ENCODE measurements at places on chromosomes 13 and 19.

DNA sequence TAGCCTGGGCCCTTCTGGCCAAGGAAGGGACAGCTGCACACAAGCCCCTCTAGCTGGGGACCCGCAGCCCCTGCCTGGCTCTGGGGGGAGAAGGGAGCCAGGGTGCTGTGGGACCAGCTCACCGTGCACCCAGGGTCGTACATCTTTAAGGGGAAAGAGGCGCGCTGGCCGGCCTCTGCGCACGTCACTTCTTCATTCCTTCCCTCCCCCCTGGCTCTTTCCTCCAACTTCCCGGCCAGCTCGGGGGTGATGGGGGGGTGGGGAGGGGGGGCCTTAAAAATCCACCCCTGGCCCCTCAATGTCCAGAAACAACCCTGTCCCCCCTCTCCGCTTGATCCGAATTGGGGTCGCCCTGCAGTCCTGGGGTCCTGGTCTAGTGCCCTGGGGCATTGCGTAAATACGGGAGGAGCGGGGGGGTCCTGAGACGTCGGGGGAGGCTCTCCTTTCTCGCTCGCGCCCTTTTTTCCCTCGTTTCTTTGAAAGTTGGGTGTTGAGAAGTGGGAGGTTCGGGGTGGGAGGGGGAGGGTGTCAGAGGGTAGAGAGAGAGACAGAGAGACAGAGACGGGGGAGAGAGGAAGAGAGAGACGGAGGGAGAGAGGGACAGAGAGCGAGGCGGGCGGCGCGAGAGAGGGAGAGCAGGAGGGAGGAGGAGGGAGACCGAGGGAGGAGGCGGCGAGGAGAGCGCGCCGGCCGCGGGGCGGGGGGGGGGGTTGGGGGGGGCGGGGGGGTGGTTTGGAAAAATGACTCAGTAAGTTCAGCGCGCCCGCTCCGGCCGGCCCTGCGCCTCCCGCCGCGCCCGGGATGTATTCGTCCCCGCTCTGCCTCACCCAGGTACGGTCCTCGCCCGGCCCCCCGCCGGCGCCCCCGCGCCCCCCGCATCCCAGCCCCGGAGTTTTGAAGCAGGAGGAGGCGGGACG lies at the start of gene NFIC:
Gene NFIC (plus strand): TSS at position 748 of the 917 bp plus-strand sequence. CDS start 54 bp downstream, at position 802.
- DNase-seq, result no peak

DNA sequence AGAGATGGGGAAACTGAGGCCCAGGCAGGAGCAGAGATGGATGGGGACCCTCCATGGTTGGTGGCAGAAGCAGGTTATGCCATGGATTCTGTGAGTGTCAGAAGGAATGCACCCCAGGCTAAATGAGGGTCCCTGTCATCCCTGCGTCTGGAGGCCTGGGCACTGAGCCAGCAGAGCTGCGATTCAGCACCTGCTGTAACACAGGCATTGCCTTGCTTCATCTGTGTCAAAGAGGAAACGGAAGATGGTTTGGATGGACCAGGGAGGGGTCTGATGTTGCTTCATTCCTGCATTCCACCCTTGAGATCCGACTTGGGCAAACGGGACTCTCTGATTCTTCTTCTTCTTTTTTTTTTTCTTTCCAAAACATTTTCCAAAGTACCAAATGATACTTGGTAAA lies 1.2 kb downstream of the C5AR1 start:
- DNase-seq, result no peak

DNA sequence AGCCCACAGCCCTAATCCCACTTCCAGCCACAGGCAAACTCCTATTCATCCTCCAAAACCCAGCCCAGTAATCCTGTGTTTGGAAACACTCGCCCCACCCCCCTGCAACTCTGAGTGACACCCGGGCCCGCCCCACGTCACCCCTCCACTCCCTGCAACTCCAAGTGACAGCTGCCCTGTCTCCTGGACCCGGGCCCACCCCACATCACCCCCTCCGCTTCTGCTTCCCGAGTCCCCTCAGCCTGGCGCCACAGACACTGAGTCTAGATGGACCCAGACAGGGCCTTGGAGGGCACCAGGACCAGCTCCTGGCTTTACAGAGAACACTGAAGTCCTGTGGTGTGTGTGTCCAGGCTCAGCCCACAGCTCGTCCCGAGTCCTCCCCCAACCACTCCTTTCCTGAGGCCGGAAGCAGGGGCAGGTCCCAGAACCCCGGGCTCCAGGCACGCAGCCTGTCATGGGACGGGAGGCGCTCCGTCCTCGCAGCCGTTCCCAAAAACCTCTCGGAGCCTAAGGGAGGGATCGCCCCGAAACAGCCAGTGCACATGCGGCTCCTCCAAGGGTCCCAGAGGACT lies 7.7 kb downstream of the REXO1 start:
- DNase-seq, result no peak

GRCh38 chr13:40582531-40582930 lies 83.9 kb downstream of the FOXO1 start:
- DNase-seq, result no peak

DNA sequence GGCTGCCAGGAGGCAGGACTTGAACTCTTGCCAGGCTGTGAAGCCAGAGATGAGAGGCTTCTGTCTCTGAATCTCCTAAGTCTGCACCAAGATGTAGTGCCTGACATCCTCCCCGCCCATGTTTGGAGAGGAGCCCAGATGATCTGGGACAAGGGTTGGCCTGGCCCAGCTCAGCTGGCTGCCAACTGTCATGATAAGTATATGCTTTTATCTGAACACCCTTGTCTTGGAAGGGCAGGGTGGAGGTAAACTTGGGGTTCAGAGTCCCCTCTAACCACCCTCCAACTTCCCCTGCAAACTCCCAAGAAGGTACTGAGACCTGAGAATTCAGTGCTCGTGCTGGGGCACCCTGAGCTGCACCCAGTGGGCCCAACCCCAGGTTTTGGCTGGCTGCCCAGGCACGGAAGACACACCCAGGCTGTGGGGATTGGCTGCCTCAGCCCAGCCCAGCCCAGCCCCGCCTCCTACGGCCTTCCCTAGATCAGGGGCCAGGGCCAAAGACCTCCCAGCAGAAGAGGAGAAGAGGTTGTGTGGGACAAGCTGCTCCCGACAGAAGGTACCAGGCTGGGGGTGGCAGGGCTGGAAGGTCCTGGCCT lies at the start of gene CYP4F12:
Gene CYP4F12 (plus strand): TSS at position 508 of the 596 bp plus-strand sequence. CDS start 443 bp downstream, outside the sequence.
- no peak for DNase-seq

DNA sequence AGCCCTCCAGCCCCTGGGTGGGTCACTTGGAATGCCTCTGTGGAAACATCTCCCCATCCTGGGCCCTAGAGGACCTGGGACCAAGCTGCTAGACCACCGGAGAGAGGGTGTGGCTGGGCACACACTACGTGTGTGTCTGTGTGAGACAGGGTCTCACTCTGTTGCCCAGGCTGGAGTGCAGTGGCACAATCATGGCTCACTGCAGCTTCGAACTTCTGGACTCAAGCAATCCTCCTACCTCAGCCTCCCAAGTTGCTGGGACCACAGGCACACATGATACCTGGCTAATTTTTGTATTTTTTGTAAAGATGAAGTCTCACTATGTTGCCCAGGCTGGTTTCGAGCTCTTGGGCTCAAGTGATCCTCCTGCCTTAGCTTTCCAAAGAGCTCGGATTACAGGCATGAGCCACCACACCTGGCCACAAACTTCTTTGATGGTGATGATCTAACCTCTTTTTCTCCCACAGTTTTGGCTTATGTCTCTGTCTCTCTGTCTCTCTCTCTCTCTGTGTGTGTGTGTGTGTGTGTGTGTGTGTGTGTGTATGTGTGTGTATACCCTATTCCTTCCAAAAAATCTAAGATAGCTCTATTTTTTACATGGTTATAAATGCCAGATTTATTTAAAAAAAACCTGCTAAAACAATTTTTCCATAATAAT lies 32.1 kb upstream of the SLC7A9 start:
- DNase-seq, result no peak

DNA sequence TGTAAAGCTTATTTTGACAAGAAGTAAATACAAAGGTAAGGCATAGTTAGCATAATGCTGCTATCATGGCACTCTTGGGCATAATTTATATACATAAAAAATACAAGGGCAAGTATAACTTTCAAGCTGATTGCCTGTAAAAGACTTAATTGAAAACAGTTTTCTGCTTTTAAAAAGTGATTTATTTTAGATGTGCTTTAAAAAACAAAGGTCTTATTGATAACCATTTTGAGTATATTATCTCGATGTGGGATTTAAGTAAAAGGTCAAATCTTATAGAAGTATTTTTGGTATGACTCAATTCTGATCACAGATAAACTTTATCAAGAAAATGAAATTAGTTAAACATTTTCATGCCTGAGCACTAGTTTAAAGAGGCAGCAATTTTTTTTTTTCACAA lies 175.8 kb downstream of the KCNRG start:
- no peak for DNase-seq

DNA sequence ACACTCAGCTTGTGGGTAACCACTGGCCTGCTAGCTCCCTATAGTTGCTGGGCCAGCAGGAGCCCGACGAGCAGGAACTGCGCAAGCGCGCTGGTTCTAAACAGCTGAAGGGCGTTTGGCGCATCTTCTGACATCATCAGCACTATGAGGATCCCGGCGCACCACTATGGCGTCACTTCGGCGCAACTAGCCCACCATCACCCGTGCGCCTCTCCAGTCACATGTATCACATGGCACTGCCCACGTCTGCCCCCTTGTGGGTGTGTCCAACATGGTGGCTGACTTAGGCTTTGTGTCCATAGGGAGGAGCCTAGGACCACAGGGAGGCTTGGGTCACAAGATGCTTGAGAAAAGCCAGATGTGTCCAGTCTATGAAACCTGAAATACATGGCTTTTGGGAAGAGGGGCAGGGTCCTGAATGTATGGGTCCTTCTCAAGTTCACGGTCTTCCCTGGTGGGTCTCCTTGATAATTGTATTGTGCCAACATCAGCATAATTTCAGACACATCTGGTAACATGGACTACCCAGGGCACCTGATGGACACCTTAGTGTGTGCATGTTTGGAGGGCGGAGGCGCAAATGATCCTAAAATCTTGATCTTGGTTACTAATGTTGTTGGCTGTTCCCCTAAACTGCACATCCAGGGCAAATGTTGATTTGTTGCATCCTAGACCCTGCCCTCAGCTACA lies 18.0 kb downstream of the KLK4 start:
- DNase-seq, result no peak

DNA sequence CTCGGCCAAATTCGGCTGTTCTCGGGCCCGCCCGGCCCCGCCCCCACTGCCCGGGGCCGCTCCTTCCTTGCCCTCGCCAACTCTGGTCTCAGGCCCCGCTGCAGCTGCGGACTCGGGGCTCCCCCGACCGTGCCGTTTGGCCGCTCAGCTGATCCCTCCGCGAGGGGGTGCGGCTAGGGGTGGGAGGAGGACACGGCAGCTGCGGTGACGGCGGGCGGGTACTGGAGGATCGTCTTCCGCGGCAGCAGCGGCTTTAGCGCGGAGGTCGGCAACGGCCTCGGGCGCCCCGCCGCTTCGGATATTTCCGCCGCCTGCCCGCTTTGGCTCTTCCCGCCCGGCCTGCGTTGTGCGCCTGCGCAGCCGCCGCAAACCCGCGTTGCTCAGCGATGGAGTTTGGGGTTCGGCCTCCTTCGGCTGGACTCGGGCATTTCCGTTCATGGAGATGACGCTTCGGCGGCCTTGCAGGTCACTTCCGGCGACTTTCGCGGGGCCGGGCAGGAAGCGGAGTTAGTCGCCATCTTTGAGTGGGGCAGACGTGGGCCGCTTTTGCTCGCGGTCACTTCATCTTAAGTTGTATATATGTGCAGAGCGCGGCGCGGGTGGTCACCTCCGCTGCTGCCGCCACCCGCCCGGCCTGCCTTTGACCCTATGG lies 338 bp upstream of the UBE2M start:
- DNase-seq, result no peak

DNA sequence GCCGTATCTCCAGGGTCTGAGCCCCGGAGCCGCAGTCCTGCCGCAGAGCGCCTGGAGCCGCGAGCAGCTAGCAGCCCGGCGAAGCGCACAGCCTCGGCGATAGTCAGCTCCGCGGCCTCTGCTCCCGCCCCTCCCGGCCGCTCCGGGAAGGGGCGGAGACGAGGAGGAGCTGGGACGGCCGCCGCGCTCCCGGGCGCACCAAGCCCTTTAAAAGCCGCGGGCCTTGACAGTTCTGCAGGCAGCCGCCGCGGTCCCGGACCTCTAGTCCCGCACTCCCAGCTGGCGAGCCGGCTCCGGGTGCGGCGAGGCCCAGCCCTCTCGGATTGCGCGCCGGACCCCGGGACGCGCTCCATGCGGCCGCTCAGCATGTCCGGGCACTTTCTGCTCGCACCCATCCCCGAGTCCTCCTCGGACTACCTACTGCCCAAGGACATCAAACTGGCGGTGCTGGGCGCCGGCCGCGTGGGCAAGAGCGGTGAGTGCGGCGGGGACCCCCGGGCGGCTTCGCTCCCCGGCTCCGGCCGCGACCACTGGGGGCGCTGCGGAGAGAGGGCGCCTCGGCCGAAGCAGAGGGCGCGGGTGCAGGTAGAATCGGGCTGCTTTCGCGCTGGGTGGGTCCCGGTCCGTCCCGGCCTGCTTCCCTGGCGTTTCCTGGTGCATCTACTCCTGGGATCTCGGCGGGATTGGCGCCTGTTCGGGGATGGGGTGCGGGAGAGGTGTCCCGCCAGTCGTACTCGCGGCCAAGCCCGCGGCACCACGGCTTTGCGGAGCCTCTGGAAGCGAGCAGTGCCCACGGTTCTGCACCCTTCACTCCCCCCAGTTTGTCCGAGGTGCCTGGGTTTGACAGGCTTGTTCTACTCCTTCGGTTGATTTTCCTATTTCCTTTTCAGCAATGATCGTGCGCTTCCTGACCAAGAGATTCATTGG lies at the start of gene RASL11A:
Gene RASL11A (plus strand): TSS at position 237 of the 927 bp plus-strand sequence. CDS start 115 bp downstream, at position 352.
- no peak for DNase-seq

- no peak for DNase-seq
Measured at GRCh38 chr19:29841559-29842367, 30.0 kb downstream of the CCNE1 start.

GRCh38 chr19:16470911-16471811 lies 609 bp downstream of the EPS15L1 start:
- DNase-seq, result no peak

- no peak for DNase-seq
Measured at GRCh38 chr13:37531049-37531448, 67.5 kb downstream of the POSTN start.

DNA sequence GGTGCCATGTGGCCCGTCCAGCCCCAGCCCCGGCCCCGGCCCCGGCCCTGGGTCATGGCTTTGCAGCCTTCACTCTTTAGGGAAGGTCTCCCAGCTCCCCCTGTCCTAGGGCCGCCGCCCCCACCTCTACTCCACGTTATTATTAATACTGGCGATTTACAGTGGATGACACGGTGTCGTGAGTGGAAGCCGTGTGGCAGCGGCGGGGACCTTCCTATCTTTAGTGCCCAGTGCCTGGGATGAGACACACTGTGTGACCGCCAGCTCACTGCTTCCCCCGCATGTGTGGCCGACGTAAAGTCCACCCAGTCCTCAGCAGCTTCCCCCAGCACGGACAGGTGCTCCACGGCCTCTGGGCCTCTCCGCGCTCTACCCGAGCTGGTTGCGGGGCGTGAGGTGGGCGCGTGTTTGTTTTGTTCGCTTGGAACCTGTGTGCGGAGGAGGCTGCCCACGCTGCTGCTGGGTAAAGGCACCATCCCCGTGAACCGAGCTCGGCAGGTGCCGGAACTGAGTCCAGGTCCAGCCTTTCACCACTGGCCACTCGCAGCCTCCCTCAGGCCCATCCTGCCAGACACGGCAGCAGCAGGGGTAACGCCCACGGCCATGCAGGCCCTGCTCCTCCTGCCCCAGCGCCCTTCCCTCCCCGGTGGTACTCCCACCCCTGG lies 70.9 kb upstream of the MCF2L start:
- no peak for DNase-seq

- DNase-seq, result no peak
Measured at GRCh38 chr13:98873377-98874028, 104.4 kb downstream of the DOCK9 start.

- no peak for DNase-seq
Measured at GRCh38 chr13:75550159-75550567, 572 bp downstream of the UCHL3 start.
